Myocyte (in vitro differentiated cells): ENCODE measurements at places on chromosomes 4 and X.

GRCh38 chrX:18917831-18918230, 66.1 kb downstream of the PHKA2 start:
- no peak for DNase-seq

DNA sequence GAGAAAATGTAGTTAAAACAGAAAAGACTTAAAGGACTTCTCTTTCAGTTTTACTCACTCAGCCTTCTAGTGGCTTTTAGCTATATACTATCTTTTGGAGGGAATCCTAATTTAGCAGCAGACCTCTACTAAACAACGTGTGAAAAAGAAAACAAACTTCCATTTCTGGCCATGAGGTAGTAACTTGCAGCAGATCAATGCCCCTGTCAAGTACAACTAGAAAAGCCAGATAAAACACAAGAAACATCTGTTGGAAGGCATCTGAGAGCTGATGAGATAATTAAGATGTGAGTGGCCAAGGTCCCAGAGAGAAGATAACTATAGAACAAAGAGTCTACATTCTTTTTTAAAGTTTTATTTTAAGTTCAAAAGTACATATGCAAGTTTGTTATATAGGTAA, 101.7 kb downstream of the CORIN start:
- no peak for DNase-seq

- peak; percentile 23 for DNase-seq
Measured at GRCh38 chr4:75345423-75345822, 168.8 kb downstream of the RCHY1 start.

DNA sequence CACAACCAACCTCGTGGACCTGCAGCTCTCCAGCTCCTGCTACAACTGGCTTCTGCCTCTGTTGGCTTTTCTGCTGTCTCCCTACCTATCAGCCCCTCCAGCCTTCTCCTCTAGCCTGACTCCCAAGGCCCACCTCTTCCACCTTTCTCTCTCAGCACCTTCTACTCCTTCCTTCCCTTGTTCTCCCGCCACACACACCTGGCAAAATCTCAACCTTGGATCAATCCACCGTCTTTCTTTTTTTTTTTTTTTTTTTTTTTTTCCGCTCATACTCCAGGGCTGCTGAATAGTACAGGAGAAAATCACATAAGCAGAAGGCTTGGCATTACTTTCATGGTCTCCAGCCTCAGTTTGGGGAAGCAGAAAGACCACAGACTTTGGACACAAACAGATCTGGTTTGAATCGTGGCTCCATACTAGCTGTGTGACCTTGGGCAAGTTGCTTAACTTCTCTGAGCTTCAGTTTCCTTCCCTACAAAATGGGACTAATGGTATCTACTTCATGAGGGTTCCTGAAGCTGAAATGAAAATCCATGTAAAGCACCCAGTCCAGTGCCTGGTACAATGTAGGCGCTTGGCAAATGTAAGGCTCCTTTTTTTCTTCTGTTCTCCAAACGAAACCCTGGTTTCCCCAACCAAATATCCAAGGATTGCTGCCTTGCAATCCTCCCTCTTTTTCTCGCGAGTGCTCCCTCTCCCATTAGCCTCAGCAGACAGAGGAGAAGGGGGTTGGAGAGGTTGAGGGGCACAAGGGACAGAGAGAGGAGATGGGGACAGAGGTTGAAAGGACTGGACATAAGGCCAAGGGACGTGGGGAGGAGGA, 1.7 kb downstream of the FGD1 start:
- no peak for DNase-seq

- DNase-seq = no peak
Measured at GRCh38 chrX:94057385-94057784, 383.4 kb downstream of the FAM133A start.

DNA sequence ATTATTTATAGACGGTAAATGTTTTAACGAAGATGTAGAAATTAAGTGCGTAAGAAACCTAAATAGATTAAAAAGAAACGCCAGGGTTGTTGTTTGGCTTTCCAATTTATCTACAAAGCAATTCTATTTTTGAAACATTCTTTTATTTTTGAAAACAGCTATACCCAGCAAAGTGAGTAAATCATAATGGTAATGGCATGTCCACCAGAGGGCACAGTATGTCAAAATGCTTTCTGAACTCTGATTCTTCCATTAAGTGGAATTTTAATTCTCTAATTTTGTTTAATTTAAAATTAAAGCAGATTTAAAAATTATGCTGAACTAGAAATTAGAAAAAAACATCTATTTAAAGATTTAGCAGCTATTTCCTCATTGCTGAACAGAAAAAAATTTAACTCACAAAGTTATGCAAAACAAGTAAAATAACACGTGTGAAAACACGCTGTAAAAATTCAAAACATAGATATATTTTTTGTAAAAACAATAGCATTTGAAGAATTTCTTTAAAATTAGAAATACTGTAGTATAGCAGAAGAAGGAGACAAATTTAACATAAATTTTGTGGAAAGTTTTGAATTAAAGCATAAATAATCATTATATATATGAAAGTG, 26.5 kb downstream of the RASSF6 start:
- DNase-seq = peak; percentile 64

- DNase-seq = no peak
Measured at GRCh38 chrX:114344756-114345349, 239.0 kb upstream of the HTR2C start.

GRCh38 chr4:61648264-61648663, 448.1 kb downstream of the ADGRL3 start:
- no peak for DNase-seq

DNA sequence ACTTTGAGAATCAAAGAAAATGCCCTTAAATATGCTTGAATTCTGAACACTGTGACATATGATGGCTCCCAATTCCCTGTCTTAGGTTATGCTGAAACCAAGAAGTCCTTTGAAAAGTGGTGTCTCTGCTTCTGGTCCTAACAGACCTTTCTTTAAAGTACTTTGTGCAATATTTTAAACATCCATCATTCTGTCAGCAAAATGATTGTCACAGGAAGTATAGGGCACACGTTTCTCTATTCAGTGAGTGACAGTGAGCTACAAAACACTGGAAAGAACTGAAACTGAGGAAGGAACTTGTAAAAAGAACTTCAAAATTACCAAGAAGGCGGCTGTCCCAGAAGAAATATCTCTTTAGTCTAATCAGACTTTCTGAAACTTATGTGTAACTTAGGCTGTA, 12.2 kb upstream of the NUP54 start:
- no peak for DNase-seq

DNA sequence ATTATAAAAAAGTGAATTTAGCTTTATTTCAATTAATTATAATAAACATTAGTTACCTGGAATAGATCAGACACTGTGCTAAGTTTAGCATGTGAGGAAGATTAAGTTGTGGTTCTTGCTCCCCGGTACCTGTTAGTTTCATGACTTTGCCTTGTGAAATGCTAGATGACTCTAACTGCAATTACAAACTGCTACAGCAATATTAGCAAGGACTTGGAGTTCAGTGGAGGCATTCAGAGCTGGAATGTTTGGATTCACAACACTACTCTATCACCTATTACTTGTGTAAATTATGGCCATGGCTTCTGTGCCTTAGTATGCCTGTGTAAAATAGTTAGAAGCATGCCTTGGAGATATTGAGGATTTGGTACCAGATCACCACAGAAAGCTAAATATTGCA, 21.4 kb upstream of the ANXA10 start:
- no peak for DNase-seq

GRCh38 chr4:89703829-89704590, 133.0 kb downstream of the SNCA start:
- DNase-seq = no peak

DNA sequence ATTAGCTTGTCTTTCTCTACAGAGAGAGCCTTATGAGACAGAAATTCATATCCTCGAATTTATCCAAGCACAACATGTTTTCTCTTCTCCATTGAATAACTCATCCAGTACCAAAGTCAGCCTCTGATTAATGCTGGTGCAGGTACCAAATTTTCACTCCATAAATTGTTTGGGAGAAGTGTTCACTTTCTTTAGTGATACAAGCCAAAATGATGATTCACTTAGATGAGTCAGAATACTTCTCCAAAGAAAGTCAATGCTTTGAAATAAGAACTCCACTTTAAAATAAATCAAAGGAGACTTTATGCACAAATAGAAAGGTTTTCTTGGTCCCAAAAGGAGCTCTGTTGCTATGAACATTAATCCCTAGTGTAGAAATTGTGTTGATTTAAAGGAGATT, 60.2 kb downstream of the MAOB start:
- no peak for DNase-seq

GRCh38 chr4:85556283-85556682, 81.3 kb downstream of the ARHGAP24 start:
- no peak for DNase-seq

- no peak for DNase-seq
Measured at GRCh38 chr4:42410446-42410845, 13.2 kb downstream of the SHISA3 start.

- DNase-seq = no peak
Measured at GRCh38 chr4:77449171-77449570, 156.4 kb upstream of the CXCL13 start.

- no peak for DNase-seq
Measured at GRCh38 chrX:114619874-114620273, 36.0 kb downstream of the HTR2C start.

DNA sequence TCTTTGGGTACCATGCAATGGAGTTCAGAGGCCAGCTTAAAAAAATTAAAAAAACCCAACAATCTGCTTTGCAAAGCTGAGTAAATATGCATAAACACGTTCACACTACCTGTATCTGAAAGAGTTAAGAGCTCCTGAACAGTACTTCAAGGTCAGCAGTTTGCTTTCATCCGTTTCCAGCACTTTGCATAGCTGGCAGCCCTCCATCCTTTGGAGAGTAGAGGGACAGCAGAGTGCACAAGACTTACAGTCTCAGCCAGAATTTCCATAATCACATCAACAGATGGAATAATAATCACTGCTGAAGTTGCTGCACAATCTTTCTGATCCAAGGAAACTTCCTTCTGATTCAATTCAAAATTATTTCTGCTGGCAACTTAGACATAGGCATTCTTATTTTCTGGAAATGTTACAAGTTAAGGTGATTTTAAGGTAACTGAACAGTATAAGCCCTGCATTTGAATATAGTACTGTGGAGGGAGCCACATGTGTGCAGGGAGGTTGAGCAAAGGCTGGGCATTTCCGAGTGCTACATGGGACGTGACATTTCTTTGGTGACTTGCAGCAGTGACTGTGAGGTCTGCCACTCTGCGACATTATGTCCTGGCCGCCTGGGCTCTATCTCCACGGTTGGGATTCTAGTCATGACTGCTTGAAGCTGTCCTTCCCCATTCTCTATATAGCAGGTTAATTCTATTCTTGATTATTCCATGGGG, 73.5 kb upstream of the EMCN start:
- DNase-seq = no peak

DNA sequence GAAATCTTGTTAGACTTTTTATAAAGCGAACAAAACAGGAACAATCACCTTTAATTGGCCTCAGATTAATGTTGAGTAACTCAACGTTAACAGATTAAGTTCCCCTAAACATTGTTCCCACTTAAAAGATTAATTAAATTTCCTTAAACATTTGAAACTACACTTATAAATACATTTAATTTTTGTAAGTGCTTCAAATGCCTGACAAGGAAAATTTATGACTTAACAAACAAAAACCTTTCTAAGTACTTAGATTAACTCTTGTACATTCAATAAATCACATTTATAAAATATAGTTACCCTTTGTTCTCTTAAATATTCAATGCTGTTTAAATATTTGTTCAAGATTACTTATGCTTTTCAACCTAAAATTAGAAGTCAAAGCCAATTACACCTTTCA, 39.4 kb upstream of the OCIAD2 start:
- DNase-seq = no peak

DNA sequence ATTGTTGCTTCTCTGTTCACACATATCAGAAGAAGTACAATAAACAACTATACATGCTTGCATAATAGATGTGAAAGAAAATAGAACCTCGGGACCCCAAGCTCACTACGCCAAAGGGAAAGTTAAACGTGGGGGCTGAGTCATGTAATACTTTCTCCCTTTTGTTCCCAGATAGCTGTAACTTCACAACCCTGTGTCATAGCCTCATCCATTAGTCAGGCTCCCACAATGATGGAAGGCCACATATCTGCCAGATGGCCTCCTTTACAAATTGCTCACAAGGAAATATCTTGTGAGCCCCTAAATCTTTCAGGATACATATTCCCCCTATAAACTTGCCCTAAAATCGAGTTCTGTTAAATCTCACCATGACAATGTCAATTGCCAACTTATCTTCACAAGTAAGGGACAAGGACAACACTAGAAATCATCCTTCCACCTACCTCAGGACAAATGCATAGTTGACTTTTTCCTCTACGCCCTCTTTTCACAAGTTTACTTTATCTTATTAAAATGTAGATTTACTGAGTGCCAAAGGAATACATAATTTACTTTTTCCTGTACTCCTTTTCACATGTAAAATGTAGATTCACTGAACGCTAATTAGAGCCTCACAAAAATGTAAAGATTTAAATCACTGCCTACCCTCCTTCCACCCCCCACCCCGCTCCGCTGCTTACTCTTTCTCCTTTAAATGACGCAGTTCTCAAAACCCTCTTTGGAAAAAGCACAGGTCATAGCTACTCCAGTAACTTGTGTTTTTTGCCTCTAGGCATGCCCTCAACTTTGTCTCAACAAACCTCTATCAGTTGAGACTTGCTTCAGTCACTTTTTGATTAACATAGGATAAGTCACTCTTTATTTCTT, 477.1 kb downstream of the DTHD1 start:
- no peak for DNase-seq

DNA sequence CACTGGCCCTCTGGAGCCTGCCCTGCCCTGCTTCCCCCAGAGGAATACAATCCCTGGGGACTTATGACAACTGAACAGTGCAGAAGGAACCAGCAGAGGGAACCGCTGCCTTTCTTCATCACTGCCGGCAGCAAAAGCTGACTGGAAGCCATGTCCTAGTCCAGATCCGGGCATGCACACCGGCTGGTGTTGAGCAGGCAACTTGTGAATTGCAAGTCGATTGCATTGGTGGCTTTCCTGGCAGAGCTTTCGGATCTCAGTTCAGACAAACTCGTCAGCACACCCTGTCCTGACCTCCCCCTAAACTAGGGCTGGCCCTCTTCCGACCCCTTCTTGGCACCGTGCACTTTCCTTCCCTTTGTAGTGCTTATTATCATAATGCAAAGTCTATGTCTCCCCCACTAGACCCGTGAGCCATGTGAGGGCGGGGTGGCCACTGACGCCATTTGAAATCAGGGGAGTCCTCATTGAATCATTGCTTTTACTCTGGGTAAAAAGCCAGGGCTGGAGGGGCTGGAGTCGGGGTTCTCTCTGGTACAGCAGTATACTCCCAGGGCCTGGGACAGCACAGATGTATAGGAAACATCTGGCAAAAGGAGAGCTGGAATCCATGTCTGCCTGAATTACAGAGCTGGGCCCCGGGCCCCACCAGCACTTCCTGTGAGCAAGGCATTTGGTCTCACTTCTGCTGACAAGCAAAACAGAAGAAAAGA, 1.8 kb downstream of the ARHGAP4 start:
- DNase-seq = peak; percentile 41

DNA sequence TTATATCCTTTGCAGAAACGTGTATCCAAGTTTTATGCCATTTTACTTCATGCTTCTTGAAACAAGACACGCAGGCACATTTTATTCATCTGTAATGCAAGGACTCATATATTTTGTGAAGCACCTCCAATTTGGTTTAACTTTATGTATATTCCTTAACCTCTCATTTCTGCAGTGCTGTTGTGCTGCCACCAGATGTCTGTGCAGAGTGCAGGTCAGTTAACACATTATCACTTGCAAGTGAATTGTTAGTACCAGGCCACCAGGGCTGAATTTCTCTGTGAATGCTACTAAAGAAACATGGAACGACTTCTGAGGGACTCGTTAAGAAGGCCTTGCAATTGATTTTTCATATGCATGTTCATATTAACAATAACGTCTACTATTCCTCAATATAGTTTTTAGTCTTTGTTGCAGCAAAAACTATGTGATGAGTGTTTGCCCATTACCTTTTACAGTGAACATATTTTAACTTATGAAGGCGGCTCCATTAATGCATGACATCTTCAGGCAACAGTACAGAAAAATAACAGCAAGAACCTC, 770.3 kb downstream of the NLGN4X start:
- no peak for DNase-seq
